ENCODE measurements at places on chromosomes 12 and 14.

DNA sequence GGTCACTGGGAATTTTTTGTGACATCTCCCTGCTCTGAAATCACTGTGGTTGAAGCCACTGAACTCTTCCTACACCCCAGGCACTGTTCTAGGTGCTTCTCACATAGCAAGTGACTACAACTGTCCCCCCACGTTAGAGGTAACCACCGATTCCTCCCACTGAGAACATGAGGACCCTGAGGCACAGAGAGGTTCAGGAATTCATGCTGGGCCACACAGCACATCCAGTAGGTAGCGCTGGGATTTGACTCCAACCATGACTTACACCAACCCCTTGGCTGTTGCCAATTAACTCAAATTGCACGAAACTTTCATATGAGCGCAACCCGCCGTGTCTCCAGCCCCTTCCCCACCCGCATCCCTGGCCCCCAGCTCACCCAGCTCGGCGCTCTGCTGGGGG lies 105.2 kb downstream of the RFLNA start:
- DNase-seq = no peak

DNA sequence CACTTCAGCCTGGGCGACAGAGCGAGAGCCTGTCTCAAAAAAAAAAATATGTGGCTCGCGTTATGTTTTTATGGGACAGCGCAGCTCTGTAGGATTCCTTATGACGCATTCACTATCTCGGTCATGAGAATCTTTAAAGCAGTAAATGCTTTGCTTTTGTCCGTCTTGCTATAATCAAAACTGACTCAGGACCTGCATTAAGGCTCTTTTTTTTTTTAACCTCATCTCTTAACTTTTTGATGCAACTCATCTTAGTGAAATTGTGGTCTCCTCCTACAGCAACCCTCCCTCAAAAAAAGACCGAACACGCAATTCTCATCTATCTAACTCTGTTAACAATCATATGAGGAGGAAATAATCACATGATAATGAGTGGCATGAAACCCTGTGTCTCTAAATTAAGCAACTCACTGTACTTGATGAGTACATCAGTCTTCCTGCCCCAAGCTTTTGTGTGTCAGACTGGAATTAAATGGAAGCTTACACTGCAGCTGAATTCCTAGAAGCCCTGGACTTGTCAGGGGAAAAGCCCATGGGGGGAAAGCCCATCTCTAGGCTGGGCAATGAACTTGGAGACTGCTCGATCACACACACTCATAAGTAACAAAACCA lies 4.3 kb downstream of the P2RX4 start:
- DNase-seq = no peak

DNA sequence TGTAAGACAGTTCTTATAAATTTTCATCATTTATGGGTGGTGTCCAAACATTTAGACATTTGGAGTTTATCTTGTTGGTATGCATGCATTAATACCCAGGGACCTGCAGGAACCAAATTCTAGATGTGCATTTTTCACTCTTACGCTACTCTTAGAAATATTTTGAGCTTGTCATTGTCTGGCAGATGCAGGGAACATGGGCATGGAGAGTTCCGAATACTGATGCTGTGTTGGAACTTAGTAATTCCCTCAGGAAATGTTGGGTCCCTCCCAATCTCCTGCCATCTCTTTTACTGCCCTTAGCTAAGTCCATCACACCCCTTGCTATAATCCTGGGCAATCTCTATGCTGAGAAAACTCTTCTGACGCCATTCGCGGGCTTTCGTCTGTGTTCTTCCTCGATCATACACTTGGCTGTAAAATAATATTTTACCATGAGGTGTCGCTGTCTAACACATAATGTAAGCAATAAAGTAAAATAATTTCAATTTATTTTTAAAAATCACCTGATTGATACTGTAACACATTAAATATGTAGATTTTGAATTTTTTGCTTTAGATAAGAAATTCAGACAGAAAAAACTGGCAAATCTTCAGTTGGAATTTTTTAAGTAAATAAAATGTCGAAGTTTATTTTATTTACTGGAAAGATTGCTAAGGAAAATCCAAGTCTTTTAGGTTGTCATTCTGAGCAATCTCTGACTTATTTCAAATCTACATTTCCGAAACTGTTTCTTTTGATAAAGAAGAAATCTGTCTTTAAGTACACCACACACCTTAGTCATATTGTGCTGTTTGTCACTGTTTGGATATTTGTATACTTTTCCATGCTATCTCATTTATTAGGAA lies 304.1 kb upstream of the SSTR1 start:
- peak; percentile 74 for DNase-seq

DNA sequence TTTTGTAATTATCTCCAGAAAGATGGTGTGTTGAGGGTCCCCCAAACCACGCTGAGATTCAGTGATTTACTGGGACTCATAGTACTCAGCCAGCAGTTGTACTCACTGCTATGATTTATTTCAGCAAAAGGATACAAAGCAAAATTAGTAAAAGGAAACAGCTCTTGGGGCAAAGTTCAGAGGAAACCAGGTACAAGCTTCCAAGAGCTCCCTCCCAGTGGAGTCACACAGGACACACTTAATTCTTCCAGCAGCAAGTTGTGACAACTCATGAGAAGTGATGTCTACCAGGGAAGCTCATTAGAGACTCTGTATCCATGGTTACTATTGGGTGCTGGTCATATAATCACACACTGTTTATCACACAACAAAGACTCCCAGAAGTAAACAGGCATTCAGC lies 38.7 kb downstream of the TTC8 start:
- no peak for DNase-seq

DNA sequence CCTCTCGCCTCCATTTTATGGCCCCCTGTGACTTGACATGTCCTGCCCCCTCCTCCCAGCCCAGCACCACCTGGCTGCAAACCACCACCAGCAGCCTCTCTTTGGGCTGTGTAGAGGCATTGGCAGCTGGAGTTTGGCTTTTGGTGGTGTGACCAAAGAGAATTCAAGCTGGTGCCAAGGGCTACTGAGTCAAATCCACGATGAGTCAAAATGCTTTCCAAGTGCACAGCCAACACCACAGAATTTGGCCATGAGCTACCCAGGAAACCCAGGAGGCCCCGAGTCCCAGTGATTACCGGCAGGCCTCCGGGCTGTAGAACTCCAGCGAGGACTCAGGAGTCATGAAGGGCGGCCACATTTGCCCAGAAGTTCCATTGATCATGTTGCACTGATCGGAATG lies 53.8 kb downstream of the SCARB1 start:
- no peak for DNase-seq

All from OCI-LY7 (cell line).